ENCODE measurements at places on chromosomes 3 and 15.

- peak; percentile 59 for DNase-seq
These were observed 9.8 kb downstream of the ISG20 start for GRCh38 chr15:88648357-88649214.

DNA sequence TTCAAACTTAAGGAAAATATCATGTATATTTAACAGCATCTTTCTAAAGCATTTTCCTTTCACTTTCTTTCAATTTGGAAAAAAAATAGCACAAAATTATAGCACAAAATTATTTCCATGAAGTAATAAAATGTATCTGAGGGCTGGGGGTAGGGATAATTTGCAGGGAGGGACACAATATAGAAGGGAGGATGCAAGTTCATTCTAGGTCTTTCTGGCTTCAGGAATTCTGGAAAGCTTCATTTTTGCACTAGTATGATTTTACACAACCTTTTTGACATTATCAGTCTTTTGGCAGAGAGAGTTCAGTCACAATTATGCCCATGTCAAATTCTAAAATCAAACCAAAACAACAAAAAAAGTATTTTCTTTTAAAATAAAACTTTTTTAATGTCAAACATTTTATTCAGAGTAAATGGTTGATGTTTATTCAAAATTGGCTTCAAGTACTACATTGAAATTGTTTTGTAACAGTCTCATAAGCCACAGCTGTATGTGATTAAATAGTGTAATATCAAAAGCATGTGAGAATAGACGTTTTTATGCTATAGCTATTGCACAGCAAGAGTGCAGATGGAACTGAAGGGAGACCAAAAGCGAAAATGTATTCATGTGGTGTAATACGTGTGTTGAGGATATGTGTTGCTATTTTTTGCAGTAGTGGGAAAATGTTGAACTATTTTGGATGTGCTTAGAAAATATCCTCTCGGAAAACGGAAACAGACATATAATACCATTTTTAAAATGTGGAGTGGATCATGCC, 5.8 kb downstream of the RBMS3 start:
- DNase-seq: peak; percentile 90

- no peak for DNase-seq
These were observed 118.1 kb downstream of the AGBL1 start for GRCh38 chr15:86197770-86198169.

DNA sequence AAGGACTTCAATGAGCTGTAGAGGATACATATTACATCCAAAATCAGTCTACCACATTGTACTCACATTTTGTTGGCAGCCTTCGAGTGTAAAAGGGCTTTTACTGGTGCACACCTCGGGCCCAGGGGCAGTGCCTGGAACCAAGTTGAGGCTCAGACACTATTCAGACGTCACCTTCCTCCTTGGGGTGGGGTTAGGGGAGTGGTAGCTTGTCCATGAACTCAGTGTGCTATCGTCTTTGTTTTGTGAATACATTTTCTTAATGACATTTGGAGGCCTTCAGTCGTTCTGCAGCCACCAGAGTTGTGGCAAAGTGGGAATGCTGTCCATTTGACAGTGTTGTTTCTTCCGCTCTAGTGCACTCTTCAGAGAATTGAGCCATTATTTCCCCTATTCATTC, 114.2 kb downstream of the PGPEP1L start:
- DNase-seq: no peak

DNA sequence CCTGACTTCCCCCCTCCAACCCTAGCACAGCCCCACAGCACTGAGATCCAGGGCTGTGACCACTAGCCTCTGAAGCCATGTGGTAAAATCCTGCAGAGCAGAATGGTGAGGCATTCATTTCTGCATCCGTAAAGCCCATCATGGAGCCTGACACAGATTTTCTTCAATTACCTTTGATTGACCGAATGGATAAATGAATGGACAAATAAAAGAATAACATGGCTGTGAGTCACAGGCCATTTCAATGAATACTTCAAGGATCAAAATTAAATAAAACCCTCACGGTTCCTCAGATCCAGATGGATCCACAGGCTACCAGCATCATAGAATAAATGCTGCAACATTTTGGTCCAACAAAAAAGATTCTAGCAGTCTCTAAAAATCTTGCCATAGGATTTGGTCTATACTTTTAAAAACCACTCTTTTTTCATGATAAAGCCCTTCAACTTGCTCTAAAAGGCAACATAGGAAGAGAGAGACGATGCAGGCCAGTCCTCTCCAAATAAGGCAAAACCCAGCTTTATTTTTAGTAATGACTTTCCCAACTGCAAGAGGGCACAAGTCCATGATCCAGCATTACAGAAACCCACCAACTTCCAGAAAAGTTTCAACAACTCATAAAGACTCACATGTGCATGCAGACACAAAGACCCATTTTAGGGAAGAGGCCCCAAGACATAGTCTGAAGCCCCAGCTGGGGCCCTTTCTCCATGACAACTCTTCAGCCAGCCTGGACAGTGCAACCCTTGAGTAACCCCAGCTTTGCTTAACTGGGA, 52.4 kb upstream of the MRPS22 start:
- no peak for DNase-seq

Data from fibroblast of mammary gland (primary cell).